ENCODE measurements at places on chromosomes 16 and 17.

- DNase-seq = peak; percentile 82
Measured at GRCh38 chr16:55703003-55704001, 47.5 kb downstream of the SLC6A2 start.

DNA sequence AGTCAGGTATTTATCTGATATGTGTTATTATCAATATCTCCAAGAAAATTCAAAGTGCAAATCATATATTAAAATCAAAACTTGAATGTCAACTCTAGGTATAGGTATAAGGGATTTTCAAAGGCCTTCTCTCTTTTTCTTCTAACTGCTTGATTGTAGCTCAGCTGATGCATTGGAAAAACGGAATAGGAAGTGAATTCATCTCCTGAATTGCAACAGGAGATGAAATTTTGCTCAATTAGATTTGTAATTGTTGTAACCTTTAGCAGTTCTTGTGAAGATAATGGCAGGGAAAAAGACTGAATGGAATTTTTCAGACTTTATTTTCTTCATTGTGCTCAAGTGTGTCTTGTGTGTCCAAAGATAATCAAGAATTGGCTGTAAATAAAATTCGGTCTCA is 190.2 kb upstream of the KCNJ16 start:
- no peak for DNase-seq

DNA sequence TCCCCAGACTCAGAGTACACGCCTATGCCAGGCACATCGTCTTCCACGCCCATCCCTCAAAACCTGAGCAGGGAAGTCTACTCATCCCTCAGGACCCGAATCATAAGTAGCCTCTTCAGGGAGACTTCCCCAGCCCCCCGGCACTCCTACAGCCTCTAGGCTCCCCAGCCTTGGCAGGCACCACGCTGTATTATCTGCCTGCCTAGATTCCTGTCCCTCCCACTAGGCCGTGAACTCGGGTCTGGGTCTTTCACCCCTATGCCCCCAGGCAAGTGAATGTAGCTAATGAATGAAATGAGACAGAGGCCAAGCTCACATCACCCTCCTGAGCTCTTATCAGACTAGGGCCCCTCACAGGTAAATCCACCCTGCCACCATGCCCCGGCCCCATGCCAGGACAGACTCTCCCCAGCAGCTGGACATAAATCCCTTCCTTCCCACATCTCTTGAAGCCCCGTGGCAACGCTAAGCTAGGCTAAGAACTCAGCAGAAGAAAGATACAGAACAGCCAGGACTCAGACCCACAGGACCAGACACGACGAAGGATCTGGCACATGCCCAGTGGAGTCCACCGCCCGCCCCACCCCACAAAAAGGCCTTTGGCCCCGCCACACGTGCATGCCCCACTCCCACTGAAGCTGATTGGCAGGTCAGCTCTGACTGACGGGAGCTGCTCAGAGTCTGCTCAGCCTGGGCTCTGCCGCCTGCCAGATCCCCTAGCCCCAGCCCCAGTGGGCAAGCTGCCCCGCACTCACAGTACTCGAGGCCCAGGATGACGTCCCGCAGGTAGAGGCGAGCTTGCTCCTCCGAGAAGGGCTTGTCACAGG is 13.0 kb downstream of the CAMKK1 start:
- no peak for DNase-seq

DNA sequence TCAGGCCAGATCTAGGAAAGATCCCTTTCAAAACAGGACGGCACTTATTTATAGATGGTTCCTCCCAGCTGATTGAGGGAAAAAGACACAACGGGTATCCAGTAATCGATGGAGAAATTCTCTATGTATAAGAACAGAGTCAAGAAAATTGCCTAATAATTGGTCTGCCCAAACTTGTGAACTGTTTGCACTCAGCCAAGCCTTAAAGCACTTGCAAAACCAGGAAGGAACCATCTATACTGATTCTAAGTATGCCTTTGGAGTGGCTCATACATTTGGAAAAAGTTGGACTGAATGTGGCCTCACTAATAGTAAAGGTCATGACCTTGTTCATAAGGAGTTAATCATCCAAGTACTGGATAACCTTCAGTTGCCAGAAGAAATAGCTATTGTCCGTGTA is 5.9 kb downstream of the HPR start:
- no peak for DNase-seq

- no peak for DNase-seq
Measured at GRCh38 chr16:14106457-14106856, 35.3 kb downstream of the MRTFB start.

GRCh38 chr17:15261802-15262290 is 3.3 kb downstream of the PMP22 start:
- DNase-seq = peak; percentile 24

DNA sequence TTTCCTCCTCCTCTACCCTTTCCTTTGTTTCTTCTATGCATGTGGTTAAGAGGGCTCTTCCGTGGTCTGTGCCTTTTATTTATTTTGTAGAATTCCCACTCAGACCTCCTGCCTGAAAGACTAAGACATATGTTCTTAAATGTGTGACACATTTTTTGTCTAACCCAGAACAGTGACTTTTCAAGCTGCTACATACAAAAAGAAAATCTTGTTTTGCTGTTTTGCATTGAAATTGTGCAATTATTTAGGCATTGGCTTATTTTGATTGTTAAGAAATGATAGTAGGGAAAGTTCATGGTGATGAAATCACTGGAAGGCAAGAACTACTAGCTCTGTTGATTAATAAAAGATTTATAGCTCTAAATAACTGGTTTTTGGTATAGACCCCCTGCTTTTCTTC is 76.8 kb downstream of the TUBD1 start:
- no peak for DNase-seq

GRCh38 chr16:89314357-89314756 is 96.9 kb downstream of the ZNF778 start:
- DNase-seq = no peak

DNA sequence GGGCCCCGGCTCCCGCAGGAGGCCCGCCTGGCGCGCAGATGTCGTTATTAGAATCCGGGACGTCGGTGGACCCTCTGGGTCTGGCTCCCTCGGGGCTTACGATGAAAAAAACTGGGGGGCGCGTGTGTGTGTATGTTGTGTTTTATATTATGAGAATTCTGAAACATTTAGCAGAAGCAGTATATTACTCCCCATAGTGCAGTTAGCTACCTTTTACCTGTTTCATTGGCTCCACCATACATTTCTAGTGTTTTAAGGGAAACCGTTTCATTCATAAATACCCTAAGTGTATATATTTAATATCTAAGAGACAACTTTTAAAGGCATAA is 486 bp upstream of the DNAJA2 start:
- DNase-seq = no peak

- peak; percentile 50 for DNase-seq
Measured at GRCh38 chr17:28317966-28318758, 838 bp upstream of the TMEM97 start.

DNA sequence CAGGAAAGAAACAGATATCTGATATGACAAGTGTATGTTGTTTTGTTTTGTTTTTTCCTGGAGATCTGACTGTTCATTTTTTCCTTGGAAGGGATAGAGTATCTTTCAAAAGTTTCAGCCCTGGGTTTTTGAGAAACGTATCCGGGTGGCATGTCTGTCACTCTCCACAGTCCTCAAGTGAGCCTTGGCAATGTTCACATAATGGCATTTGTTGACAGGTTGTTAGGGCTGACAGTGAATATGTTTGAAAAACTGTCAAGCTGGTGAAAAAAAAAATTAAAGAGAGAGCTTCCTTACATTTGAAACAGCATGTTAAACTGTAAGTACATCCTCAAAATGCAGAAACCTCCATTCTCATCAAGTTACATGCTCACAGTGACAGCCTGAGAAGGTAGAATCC is 113.0 kb upstream of the DYNLRB2 start:
- DNase-seq = no peak

DNA sequence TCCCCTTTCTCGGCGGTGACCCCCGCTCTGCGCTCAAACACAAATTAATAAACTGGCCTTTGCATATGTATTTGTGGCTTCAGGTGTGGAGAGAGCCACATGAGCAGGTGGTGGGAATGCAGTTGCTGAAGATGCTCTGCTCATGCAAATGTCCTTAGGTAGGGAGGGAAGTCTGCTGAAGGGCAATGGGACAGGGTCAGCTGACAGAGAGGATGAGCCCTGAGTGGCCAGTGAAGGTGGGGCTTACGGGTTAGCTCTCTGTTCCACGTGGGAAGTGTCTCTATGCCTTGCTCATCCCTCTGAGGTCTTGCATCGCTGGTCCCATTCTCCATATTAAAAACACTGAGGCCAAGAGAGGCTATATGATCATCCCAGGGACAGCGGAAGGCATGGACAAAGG is 74.2 kb upstream of the CCL1 start:
- DNase-seq = peak; percentile 22

DNA sequence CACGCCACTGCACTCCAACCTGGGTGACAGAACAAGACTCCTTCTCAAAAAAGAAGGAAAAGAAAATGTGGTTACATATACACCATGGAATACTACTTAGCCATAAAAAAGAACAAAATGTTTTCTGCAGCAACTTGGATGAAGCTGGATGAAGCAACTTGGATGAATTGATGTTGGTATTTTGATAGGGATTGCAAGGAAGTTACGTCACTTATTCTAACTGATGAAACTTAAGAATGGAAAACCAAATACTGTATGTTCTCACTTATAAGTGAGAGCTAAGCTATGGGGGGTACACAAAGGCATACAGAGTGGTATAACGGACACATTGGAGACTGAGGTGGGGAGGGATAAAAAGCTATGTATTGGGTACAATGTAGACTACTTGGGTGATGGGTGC is 17.5 kb downstream of the PLA2G10 start:
- DNase-seq = no peak

Data from GM23338 (cell line).